Epithelial cell of umbilical artery (primary cell): ENCODE measurements at places on chromosomes 12 and 14. TPM values are rescaled to one million over a fixed set of nuclear protein-coding genes. Genes with fewer than 3 reads are reported as not detected.

TAS2R8 gene
- total RNA-seq = not detected in 2 replicates

BCL2L2 gene
- 13.4 and 16.9 TPM in 2 replicates for total RNA-seq

DLK1 gene
- not detected in 2 replicates for total RNA-seq

AQP2 gene
- total RNA-seq = not detected in 2 replicates

STAT2 gene
- 83.2 and 175 TPM in 2 replicates for total RNA-seq

SLC25A21 gene
- 1.4 and 2.3 TPM in 2 replicates for total RNA-seq

KRT80 gene
- 11.1 and 11.4 TPM in 2 replicates for total RNA-seq

NGB gene
- not detected in 2 replicates for total RNA-seq

VAMP1 gene
- 2.3 and 2.7 TPM in 2 replicates for total RNA-seq

MYH6 gene
- not detected in 2 replicates for total RNA-seq

DLGAP5 gene
- 63.7 and 74.5 TPM in 2 replicates for total RNA-seq

FSCB gene
- total RNA-seq = not detected in 2 replicates

SRRM4 gene
- total RNA-seq = not detected in 2 replicates
